ENCODE measurements at places on chromosomes 12 and 14.

DNA sequence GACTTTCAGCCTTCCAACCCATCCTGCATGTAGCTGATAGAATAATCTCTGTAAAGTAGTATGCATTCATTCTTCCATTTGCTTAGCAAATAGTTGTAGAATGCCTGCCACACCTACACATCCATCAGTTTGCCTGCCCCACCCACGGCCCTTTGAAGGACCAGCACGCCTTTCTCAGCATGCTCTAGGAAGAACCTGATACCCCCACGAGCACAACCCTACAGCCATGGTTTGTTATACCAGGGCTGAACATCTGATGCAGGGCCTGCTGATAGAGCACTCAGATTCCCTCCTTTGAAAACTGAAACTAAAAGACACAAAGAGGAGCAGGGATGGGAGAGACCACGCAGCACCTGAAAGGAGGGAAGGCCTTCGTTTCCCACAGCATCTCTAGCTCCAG is 205.1 kb downstream of the ANO2 start:
- DNase-seq: no peak

GRCh38 chr12:107359382-107359781 is 266.0 kb upstream of the CRY1 start:
- DNase-seq: no peak

DNA sequence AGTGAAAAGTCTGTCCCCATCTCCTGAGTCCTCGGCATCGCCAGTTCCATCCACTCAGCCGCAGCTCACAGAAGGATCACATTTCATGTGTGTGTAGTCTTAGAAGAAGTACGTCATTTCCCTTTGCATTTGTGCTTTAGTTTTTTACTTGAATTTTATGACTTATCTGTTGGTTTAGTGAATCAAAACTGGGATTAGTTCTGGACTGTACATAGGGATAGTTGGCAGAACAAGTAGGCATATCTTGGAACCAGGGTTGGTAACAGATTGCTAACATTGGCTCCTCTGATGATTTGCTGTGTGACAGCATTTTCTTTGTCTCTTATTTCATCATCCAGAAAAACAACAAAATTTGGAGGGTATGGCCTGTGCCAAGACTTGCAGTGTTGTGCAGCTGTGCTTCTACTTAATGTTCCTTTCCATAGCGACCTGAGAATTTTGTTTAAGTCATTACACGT is 69.6 kb upstream of the AEBP2 start:
- DNase-seq: no peak

GRCh38 chr14:73241481-73242165 is 4.3 kb downstream of the PAPLN start:
- DNase-seq: no peak

GRCh38 chr12:109581856-109582255 is 8.3 kb downstream of the MVK start:
- no peak for DNase-seq

DNA sequence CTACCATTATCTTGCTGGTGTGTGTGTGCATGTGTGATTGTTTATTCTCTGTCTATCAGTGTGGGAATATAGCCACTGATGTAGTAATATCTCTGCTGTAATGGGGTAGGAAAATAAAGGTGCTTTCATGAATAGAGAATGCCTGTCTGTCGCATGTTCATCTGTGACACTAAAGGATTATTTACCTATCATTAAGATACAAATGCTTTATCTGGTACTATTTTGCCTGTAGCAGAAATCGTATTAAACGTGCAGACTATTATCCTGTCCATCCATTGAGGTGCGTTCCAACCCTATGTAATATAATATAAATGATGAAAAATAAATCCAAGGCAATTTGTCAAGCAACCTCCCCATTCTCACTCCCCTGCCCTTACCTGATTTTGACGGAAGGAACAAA is 1215.1 kb downstream of the BCL11B start:
- no peak for DNase-seq

DNA sequence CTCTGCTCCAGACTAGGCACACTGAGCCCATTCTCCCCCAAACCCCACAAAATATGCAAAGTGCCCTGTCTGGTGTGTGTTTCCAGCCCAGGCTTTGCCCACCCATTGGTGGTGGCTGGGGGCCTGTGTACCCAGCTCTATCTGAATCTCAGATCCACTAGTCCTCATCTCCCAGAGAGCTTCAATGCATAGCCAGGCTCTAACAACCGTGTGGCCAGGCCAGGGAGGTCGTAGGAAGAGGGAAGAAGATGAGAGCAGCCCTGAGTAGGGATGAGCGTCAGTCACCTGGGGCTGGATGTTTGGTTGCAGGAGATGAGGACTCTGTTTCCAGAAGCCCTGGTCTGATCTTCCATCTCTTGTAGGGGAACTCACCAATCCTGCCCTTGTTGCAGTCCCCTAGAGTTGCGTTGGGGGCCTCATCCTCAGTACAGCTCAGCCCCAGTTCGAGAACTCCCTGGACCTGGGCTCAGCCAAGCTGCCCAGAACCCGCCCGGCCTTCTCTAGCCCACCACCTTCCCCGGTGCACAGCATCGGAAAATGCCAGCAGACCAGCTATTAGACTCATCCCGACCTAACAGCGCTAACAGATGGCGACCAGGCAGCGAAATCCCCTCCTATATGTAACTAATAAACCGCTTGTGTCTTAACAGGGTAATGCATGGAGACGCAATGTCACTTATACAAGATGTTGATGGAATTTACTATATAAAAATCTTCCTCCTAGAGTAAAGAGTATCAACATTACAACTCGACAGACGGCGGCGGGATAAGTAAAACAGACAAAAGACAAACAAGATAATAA is 3.2 kb upstream of the LHX5 start:
- no peak for DNase-seq

GRCh38 chr12:11987901-11988300 is 82.8 kb upstream of the BCL2L14 start:
- DNase-seq: no peak

GRCh38 chr12:83763425-83763824 is 1076.7 kb downstream of the TMTC2 start:
- no peak for DNase-seq

DNA sequence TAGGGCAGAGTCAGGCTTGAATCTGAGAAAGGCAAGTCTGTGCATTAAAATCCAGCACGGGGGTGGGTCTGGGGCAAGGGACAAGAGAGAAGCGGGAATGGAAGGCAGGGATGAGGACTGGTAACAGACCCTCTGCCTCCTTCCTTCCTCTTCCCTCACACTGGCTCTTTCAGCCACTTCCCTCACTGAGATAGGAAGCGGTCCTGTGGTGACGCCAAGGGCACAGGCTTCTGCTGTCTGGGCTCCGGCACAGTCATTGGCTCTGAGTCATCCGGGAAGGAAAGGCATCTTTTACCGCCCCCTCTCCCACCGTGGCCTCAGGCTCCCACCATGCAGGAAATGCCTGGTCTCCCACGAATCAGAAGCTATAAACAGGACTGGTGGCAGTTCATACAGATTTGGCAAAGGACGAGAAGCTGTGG is 70.2 kb downstream of the ETV6 start:
- DNase-seq: no peak

DNA sequence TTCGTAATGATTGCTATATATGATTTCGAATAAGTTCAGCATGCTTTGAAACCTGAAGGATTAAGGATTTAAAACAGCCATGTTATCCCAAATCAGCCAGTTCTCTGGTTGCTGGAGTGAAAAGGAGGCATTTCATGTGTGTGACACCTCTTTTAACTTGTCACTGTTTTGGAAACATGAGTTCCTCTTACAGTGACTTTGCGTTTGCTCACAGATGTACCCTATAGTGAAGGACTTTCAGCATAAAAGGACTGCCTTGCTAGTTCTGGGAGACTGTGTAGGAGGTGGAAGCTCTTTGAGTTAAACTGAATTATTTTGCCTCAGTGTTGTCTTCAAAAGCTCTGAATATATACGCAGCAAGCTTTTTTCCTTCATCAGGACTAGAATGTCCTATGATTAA is 7.6 kb downstream of the RNASE11 start:
- DNase-seq: no peak

DNA sequence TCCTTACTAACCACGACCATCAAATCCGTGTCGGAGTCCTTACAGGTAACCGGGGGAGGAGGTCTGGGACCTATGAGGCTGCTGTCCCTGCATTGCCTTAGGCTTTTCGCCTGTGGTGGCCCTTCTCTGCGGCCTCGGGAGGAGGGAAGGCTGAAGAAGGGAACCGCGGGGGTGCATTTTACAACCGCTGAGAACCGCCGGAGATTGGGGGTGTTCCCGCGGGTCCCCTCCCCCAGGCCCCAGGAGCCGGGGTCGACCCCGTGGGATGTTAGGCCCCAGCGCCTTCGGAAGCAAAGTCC is 549 bp downstream of the GPHN start:
- DNase-seq: no peak

- no peak for DNase-seq
These were observed 663 bp downstream of the PTGER2 start for GRCh38 chr14:52314595-52315354.
